ENCODE measurements at places on chromosomes 4 and X.

GRCh38 chr4:55397126-55397436, 1.3 kb downstream of the TMEM165 start:
- no peak for DNase-seq

GRCh38 chr4:88028946-88029345, 21.5 kb downstream of the PKD2 start:
- no peak for DNase-seq

DNA sequence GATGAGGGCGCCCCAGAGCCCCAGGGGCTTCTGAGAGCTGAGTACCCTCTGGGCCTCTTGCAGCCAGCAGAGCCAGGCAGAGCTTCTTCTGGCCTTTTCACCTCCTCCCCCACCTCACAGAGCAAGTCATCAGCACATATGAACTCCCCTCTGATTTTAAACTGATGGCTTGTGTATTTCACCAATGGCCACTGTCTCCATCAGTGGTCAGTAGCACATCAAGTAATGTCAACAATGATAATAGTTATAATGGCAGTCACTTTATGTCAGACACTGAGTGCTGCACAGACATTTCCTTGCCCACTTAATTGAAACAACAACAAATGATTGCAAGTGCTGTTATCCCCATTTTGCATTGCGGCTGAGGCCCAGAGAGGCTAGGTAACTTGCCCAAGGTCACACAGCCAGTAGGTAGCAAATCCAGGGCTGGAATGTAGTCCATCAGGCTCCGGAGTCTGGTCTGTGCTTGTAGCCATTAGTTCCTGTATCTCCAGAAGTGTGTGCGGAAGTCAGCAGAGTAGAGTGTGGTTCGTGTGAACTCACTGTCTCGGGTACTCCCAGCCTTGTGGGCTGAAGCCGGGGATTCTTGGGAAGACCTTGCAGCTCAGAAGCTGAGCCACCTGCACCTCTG, 3.0 kb downstream of the ATP2B3 start:
- DNase-seq, result no peak

- no peak for DNase-seq
Measured at GRCh38 chr4:73036123-73036522, 33.4 kb downstream of the COX18 start.

DNA sequence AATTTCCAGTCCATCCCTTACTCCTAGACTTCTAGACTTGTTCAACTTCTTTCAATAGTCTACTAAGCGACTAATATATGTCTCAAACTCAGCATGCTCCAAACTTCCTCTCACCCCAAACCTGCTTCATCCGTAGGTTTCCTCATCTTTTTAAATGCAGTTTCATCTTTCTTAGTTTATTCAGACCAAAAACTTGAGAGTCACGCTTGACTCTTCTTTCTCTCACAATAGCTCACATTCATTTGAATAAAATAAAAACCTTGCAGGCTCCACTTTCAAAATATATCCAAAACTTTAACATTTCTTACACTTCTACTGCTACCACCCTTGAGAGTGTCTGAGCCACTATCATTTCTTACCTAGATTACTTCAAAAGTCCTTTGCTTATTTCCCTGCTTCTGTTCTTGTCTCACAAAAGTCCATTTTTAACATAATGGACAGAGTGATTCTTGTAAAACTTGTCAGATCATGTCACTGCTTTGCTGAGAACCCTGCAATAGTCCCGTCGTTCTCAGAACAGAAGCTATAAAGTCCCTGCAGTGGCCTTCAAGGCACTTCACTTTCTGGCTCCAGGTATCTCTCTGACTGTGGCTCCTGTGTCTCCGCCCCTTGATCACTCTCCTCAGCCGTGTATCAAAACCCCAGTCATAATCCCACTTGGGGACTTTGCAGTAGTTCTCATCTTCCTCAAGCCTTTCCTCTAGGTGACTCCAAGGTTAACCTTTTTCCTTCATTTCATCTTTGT, 167.6 kb downstream of the ARHGAP24 start:
- no peak for DNase-seq

- no peak for DNase-seq
Measured at GRCh38 chr4:150402871-150403272, 179.1 kb upstream of the MAB21L2 start.

GRCh38 chrX:70504772-70505450, 60.3 kb downstream of the DLG3 start:
- peak; percentile 54 for DNase-seq

- no peak for DNase-seq
Measured at GRCh38 chr4:99161373-99162099, 17.4 kb upstream of the ADH4 start.

GRCh38 chr4:83019794-83020494, 9.3 kb upstream of the LIN54 start:
- no peak for DNase-seq

DNA sequence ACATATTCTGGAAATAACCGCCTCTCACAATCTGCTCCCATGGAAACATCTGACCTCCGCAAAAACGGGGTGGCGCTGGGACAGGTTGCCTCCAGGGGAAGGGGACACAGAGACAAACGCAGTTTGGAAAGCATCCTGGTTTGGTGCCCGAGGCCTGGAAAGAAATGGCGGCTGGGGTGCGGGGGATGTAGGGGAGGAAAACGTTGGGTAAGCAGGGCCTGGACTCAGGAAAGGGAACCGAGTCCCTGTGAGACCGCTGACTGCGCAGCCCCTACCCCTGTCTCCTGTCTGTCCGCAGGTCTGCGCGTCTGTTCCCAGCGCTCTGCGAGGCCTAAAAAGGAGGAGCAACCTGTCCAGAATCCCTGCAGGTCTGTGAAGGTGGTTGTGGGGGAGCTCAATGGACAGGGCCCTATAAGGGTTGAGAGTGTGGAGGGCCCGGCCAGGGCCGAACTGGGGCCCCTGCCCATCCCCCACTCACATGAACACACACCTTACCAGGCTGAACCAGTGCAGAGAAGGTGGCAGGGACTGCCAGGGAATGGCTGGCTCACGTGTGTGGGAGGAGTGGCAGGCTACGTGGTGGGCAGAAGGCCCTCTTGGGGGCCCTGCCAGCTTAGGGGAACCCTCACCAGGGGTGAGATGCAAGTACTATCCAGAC, 672 bp downstream of the TCEAL3 start:
- no peak for DNase-seq

DNA sequence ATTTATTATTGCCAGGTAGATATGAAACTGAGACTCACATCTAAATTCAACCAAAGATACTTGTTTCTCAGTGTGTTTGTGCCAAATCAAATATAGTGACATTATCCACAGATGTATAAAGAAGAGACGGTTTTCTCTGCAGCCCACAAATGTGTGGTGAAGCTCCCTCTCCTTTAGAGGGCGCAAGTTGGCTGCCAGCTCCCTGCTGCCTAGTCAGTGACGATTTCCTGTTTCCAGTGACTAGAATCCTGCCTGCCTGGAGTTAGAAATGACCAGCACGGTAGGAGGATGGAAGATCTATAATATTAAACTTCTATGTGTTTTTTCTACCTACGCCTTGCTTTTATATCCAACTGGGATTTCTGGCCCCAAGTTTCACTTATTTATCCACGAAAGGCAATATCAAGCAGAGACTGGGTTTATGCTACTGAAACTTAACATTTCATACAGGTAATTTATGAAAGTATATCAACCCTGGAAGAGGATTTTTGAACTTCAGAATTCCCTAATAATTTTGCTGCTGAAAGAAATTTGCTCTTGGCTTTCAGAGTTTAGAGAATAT, 1793.7 kb upstream of the TENM3 start:
- DNase-seq, result no peak

- DNase-seq, result no peak
Measured at GRCh38 chrX:100915562-100915961, 13.2 kb downstream of the XKRX start.
